ENCODE measurements at places on chromosomes 16 and 17.

- no peak for DNase-seq
Measured at GRCh38 chr16:66203476-66203875, 163.0 kb upstream of the CDH5 start.

DNA sequence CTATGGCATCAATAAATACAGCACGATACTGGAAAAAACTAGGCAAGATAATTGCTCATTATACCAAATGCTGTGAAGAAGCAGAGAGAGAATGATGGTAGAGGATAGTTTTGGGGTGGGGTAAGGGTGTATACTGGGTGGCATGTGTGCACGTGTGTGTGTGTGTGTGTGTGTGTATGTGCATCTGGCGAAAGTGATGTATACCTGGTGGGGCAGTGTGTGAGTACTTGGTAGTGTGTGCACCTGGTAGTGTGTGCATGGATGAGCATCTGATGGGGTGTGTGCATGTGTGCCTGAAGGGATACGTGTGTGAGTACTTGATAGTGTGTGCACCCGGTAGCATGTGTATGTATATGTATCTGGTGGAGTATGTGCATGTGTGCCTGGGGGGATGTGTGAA is 347.3 kb downstream of the CPPED1 start:
- no peak for DNase-seq

- DNase-seq = peak; percentile 63
Measured at GRCh38 chr17:78253946-78254672, 22.7 kb downstream of the TMEM235 start.

DNA sequence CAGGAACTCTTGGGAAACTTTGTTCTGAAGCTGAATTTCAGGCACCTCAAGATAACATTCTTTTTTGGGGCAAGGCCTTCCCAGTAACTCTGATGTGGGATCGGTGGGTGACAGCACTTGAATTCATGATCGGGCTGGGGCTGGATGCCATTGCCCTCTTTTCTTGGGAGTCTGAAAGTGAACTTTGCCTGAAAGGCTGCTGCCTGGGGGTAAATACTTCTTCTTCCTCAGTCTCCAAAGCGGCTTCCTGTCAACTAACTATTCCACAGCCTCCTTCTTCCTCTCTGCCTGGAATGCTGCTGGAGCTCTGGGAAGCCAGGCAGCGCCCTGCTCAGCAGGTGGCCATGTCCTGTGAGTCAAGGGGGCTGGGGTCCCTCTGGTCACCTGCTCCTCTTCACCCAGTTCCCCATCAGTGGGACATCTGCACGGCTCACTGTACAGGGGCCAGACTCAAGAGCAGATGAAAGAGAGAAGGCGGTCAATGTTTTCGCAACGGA is 79.5 kb downstream of the WIPI1 start:
- DNase-seq = no peak

- no peak for DNase-seq
Measured at GRCh38 chr16:67156143-67156844, 3.4 kb downstream of the TRADD start.

DNA sequence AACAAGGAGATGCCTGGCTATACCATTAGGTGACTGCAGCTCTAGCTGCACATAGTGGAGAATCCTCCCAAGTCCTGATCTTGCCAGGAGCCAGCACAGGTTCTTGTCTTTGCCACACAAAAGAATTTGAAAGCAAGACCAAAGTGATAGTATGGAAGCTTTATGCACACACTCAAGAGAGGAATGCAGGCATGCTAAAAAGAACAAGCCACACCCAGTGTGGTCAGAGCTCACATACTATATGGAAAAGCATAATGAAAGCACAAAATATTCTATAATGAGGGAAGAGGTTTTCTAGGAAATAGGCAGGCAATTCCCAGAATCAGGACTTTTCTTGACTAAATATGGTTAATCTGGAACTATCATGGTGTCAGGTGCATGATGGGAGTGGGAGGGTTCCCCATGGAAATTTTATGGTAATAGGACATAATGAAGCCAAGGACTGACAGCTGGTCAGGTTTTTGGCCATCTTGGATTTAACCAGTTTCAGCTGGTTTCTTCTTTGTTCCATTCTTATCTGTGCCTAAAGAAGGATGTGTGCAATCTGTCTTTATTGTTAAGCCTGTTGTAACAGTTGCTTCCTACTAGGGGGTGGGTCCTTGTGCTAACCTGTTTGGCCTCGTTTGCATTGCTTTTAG is 171.6 kb downstream of the ZNF18 start:
- DNase-seq = no peak

DNA sequence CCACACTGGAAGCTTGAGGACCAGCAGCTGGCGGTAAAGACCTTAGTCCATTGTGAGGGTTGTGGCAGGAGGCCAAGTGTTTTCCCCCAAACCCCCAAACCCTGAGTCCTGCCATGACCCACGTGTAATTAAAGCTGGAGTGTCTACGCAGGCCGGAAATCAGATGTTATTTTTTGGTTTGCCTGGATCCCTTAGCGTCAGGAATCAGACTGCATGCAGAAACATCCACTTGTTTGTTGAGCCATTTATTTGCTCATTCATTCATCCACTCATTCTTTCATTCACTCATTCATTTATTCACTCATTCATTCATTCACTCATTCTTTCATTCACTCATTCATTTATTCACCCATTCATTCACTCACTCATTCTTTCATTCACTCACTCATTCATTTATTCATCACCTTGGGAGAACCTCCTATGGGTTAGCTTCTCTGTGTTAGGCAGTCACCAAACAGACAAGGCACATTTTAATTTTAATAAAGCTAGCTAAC is 313.1 kb downstream of the MAF start:
- no peak for DNase-seq

GRCh38 chr17:50110591-50111349 is 15.6 kb downstream of the PDK2 start:
- DNase-seq = no peak

DNA sequence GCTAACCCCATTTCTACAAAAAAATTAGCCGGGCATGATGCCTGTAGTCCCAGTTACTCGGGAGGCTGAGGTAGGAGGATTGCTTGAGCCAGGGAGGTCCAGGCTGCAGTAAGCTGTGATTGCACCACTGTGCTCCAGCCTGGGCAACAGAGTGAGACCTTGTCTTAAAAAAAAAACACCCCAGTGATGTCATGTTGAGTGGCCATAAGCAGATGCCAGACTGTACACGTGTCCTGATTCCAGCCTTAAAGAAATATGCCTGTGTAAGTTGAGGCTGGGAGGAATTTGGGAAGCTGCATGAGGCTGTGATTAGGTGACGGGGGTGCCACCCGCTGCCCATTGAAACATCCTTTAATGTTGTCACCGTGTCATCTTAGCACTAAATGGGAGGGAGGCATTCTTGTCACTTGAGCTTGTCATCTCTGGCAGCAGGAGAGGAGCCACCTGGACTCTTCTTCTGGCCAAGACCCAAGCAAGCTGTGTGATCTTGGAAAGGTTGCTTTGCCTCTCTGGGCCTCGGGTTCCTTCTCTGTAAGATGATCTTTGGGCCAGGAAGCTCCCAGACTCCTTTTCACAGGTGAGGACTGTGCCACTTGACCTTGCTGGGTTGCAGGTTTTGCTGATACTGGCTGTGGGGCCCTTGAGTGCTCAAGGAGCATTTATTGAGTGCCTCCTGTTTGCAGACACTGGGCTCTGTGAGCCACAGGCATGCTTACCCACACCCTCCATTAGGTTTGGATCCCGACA is 98.3 kb upstream of the CIBAR2 start:
- no peak for DNase-seq

- no peak for DNase-seq
Measured at GRCh38 chr17:2672026-2672425, 39.5 kb downstream of the CLUH start.

GRCh38 chr16:8996891-8997290 is 33.2 kb upstream of the USP7 start:
- no peak for DNase-seq

- no peak for DNase-seq
Measured at GRCh38 chr17:1473170-1473569, 17.1 kb upstream of the CRK start.

DNA sequence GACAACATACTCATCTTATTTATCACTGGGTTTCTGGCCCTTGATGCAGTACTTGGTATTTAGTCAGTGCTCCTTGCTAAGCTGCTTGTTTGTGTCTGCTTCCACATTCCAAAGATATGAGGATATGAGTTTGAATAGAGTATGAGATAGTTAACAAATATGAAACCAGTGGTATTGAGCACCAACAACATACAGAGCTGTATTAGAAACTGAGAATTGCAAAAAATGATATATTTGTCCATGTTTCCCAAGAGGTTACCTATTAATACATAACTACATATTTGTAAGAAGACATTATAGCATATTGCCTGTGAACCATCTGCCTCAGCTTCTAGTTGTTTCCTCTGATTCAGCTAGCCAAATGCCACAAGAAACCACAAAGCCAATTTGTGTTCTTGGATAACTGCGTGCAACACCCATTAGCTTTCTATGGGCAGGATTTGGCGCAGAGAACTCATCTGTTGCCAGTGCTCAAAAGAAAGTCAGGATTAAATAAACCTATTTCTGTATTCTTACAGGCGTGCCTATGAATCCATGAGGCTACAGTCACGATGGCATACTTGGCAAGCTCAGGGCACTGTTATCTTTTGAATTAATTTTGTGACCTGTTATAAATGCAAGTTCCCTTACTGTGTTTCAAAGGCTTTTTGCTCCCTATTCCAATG is 194.4 kb downstream of the MAP2K6 start:
- no peak for DNase-seq

DNA sequence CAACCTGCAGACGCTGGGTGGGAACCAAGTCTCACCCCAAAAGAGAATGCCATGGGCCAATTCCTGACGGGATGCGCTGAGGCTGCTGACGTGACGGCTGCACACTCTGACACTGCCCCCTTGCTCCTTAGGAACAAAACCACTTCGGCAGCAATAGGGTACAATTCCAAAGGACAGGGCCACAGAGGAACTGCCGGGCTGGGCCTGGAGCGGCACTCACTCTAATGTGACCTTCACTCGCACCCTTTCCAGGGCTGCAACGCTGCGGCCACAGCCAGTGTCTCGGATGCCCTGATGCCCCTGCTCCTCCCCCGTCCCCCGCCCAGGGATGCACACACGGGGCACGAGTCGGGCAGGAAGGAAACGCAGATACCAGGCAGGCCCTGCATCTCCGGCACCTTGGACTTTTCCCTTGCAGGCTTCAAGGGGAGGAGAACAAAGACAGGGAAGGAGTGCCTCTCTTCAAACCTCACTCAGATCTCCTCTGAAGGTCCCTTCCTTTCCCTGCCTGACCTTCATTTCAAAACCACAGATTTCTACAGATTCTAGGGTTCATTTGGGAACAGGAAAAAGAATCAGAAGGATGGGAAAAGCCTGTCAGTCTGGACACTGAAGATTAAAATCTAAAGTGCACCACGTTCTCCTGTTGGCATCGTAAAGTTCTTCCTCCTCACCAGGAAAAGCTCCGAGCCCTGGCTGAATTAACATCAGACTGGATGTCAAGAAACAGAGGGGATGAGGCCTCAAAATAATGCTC is 2.3 kb downstream of the PITPNA start:
- no peak for DNase-seq

DNA sequence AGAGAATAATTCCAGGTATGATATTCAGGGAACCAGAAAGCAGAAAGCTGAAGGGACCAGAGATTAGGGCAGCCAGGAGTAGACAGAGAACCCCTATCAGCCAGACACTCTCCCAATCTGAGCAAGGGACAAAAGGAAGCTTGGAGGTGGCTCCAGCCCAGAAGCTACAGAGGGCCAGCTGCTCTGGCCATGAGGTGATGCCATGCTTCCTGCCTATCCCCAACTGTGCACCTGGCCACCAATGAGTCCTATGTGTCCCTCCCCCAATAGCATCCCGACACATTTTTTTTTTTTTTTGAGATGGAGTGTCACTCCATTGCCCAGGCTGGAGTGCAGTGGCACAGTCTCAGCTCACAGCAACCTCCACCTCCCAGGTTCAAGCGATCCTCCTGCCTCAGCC is 30.0 kb downstream of the NSMCE1 start:
- no peak for DNase-seq

DNA sequence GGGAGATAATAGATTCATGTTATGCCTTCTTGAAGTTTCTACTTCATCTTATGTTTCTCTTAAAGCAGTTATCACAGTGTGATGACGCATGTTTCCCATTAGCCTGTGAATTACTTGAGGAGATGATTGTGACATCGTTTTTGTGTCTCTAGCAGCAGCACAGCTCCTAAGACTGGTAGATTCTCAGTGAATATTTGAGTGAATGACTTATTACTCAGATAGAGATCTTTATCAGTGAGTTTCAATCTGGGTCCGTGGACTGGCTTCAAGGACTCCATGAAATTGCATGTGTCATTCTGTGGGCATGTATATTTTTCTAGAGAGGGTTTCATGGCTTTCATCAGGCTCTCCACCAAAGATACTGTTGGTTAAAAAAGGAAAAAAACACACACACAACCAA is 29.9 kb downstream of the YPEL2 start:
- no peak for DNase-seq

DNA sequence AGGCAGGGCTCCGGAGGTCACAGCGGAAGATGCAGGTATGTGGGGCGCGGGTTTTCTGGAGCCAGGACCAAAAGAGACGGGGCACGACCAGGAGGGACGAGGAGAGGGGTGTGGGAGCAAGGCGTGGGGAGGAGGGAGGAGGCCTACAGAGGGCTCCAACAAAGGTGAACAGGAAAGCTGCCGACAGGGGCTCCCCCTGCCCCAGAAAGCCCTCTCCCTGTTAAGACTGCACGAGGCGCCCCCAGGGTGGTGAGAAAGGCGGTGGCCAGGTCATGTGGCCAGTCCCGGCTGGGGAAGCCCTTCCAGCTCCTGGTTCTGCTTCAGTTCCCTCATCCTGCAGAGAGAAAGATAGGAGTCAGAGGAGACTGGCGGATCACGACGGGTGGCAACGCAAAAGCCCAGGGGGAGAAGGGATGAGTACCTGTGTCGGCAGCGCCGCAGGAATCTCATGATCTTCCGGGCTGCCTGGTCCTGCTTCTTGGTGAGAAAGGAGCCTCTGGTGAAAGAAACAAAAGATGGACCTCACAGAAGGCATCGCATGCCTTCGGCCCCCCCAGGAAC is 949 bp upstream of the SPAG7 start:
- peak; percentile 55 for DNase-seq

DNA sequence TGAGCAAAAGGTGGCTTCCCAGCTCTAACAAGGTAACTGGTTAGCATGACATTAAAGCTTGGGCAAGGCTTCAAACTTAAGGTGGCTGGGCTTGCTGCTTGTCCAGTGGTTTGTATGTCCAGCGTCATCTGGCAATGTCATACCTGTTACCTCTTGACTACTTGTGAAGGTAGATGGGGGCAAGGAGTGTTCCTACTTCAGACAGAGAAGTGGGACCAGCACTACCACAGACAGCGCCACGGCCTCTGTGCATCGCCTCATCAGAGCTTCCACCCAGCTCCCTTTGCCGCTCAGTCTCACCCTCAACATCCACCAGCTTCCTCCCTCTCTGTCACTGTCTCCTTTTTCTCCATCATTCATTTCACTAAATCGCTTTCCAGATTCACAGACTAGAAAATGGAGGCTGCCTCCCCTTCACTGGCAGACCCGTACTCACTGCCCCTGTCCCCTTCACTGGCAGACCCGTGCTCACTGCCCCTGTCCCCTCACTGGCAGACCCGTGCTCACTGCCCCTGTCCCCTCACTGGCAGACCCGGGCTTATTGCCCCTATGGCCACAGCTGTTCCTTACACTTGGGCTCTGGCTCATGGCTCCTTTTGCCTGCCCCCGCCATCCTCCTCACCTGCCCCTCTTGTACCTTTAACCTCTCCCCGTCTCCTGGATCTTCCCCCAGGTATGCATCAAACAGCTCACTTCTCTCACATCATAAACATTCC is 14.8 kb downstream of the CYB5D2 start:
- no peak for DNase-seq
